HT-29 (cell line): ENCODE measurements at places on chromosomes 13 and 19. TPM values are rescaled to one million over a fixed set of nuclear protein-coding genes. Genes with fewer than 3 reads are reported as not detected.

The NFIX gene
- total RNA-seq = 22.4 and 32.3 TPM in 2 replicates

DNA sequence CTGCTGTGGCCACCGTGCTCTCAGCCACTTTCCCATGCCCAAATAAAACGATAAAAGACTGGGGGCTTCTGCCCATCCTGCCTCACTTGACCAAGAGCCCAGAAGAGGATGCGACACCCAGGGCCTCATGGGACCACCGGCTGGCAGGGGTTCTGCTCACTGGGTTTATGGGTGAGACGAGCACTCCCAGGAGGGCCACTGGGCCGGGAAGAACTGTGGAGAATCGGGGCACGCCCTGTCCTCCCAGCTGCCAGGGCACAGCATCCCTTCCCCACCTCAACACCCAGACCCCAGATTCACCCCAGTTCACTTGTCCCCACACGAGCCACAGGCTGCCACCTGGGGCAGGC lies 4.7 kb upstream of the F10 start:
- DNase-seq = no peak

- no peak for DNase-seq
Measured at GRCh38 chr19:44728178-44728577, 20.3 kb upstream of the BCL3 start.

The ZNF14 gene
- total RNA-seq = 0.26 and 0.38 TPM in 2 replicates

The XAB2 gene
- total RNA-seq = 48.4 and 51.9 TPM in 2 replicates

DNA sequence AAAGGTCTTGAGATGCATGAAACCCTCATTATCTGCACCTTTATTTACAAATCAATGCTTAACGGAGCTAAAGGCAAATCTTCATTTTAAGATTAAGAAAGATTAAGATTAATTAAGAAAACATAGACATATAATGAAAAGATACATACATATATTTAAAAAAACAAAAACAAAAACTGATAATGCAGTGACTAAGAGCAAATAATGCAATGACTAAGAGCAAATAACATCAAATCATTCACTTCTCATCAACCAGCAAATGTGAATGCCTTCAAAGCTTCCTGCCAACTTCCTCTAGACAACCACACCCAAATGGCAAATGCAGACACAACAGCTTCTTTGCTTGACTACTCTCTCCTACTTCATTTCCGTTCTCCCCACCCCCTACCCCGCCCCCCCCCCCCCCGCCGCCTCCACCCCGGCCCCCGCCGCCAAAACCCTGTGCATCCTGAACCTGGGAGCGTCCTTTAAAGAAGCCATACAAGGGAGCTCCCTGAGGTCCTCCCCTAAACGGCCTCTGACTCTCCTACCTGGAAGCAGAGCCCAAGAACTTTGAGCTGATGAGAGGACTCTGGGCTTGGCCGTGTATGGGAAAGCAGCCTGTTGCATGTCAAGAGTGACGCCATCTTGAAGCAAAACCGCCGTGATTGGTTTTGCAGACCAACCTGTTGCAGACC lies 24.5 kb downstream of the TEX101 start:
- peak; percentile 76 for DNase-seq

DNA sequence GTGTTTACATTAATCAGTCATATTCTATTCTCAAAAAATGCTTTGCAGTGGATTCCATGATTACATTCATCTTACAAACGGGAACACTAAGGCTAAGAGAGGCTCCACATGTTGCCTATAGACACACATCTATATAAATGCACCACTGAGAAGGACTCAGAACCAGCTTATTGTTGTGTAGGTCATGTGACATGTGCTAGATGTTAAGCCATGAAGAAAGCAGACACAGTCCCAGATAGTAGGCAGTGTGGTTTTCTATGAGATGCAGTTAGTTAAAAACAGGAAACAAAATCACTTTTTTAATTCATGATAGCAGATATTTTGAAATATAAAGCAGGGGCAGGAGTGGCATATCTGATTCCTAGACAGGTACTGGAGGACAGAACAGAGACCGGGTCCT lies 10.7 kb downstream of the SIGLEC6 start:
- no peak for DNase-seq

The SMIM24 gene
- 0.58 and 2.5 TPM in 2 replicates for total RNA-seq

The SIGLEC8 gene
- not detected in 2 replicates for total RNA-seq

GRCh38 chr19:29952177-29952576 lies 10.1 kb downstream of the URI1 start:
- DNase-seq = no peak

DNA sequence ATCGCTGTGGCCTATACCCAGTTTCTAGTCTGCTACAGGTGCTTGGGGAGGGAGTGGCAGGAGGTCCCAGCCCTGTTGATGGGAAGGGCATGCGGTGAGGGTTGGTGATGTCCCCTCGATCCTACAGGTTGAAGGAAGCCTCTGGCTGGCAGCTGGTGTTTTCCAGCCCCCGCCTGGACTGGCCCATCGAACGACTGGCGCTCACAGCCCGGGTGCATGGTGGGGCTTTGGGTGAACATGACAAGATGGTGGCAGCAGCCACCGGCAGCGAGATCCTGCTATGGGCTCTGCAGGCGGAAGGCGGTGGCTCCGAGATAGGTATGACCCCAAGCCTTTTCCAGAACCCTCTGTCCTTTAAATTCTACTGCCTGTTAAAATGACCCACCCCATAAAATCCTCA lies 3.9 kb downstream of the SHKBP1 start:
- no peak for DNase-seq

GRCh38 chr13:27599845-27600553 lies 20.3 kb downstream of the LNX2 start:
- peak; percentile 75 for DNase-seq

- no peak for DNase-seq
Measured at GRCh38 chr13:45967589-45967988, 85.0 kb downstream of the ZC3H13 start.

- no peak for DNase-seq
Measured at GRCh38 chr13:84129966-84130365, 247.7 kb upstream of the SLITRK1 start.

The ZNF100 gene
- total RNA-seq = 0.25 and 0.60 TPM in 2 replicates

DNA sequence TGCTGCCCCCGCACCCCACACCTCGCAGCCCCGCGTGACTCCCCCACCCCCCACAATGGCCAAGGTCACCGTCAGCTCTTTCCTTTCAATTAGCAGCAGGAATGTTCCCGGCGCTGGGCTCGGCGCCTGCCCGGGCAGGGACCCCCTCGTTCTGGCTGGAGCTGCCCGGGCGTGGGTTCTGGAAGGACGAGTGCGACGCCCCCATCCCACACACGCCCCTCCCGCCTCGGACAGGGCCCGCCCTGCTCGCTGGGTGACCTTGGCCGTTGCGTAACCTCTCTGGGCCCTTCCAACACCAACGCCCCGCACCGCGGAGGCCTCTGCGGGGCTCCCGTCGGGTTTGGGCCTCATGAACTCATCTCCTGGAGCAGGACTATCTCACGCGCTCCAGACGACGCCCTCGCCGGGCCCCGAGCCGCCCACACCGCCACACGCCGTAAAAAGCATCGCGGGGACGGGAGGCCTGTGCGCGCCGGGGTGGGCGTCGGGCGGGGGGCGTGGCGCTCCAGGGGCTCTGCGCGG lies 10.3 kb downstream of the PALM start:
- DNase-seq = no peak

DNA sequence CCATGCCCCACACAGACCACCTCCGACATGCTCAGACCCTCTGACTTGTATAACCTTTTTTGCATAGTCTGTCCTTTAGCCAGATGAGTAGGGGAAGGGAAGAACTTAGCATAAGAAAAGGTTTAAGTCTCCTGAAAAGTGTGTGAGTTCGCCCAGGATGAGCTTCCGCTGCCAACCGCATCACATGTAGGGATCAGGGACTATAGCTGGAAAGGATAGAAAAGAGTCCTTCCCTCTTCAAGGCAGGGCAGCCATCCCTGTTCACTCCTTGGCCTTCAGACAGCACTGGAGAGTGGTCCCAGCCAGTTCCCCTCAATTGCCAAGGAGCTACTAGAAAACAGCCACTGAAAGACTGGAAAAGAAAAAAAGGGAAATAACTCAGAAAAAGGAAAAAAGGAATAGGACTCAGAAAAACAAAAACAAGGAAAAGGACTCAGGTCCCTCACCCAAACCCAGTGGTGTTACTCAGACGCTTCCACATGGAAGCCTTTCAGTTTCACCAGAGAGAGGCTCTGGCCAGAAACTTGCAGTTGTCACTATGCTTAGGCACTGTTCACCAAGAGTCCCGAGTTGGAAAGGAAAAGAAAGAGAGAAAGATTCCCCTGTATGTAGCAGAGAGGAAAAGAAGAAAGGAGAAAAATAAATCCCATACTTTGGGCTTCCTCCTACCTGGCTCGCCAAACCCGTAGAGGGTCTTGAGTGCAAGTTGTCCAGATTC lies 5.6 kb upstream of the TM9SF2 start:
- peak; percentile 59 for DNase-seq

DNA sequence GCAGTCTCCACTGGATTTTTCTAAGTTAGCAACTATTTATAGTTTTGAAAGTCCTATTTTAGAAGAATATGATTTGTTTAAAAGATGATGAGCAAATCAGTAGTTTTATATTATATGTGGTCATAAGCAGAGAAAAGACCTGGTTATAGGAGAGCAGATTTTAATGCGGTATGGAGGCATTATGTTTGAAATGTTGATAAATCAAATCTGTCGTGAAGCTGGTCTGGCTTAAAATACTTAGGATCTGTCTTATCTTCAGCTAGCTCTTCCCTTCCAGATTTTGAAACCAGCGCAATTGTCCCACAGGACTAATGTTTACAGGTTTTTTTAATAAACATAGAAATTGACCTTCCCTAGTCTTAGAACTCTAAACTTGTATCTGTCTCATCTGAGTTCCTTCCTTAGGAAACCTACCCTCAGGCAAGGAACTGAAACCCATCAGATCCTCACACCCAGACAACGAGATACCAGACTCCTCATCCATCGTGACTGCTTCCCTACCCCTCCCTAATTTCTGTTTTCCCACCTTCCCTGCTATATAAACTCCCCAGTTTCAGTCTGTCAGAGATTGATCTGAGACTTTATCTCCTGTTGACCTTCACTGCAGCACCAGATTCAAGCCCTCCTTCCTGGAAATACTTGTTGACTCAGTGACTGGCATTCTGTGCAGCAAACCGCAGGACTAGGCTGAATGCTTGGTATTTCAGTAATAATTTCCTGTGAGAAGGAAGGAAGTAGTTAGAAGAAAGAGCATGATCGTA lies 37.8 kb upstream of the CXCL17 start:
- peak; percentile 95 for DNase-seq

GRCh38 chr13:26482451-26483197 lies 74.9 kb upstream of the WASF3 start:
- DNase-seq = peak; percentile 100

GRCh38 chr13:102845289-102845629 lies 573 bp upstream of the ERCC5 start:
- no peak for DNase-seq

DNA sequence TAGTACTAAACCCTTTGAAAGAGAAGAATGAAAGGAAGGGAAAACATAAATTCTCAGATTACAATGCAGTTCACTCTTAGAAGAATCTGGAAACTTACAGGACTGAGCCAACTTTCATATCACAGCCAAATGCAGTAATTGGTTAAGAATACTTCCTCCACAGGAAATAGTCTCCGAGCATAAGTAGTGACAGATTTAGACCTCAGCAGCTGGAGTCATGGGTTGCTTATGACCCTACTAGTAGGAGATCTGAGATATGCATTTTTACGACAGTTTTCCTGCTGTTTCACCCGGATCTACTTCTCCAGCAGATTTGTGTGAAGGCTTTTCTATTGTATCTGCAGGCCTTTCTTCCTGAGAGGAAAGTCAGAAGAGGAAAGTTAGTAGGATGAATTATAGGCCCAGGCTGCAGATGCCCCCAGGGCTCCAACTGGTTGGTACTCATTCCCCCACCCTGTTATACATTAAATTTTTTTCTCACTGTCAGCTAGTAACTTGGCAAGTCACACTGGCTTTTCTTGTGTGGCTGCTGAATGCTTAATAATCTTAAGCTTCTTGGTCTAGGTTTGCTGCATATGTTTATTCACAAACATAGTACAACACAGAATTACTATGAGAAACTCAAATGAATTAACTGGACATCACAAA lies 1241.5 kb upstream of the MIR17HG start:
- DNase-seq = no peak

The SLC44A2 gene
- 48.5 and 80.6 TPM in 2 replicates for total RNA-seq

The SSC5D gene
- 0.18 TPM in 1 of 2 replicates, not detected in the other for total RNA-seq

The RNF17 gene
- total RNA-seq = not detected in 2 replicates

DNA sequence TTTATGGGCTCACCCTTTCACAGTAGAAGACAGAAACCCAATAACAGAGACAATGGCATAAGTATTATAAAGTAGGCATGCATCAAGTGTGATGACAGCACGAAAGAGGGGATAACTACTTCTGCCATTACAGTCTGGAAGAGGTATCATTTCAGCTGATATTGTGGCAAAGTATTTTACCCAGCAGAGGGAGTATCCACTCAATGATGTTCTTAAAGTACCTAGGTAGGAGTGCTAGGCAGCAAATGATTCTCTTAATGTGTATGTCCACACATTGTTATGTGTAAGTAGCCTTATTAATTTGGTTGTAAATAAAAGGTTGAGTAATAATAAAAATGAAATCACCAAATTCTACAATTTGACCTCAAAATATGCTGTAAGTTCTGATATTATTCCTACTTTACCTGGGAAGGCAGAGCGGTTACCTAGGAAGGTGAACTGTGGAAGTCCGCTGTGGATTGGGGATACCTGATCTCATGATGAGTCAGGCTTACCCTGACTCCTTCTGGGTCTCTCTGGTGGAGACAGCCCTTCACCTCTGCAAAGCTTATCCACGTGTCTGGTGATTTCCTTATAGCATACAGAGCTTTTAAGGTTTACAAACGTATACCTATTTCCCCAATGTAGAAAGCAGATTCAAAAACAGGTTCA lies 4.1 kb upstream of the UBAC2 start:
- no peak for DNase-seq

GRCh38 chr19:2353159-2353886 lies 6.7 kb upstream of the TMPRSS9 start:
- DNase-seq = no peak

- DNase-seq = no peak
Measured at GRCh38 chr19:32767951-32768679, 48.5 kb downstream of the TDRD12 start.

DNA sequence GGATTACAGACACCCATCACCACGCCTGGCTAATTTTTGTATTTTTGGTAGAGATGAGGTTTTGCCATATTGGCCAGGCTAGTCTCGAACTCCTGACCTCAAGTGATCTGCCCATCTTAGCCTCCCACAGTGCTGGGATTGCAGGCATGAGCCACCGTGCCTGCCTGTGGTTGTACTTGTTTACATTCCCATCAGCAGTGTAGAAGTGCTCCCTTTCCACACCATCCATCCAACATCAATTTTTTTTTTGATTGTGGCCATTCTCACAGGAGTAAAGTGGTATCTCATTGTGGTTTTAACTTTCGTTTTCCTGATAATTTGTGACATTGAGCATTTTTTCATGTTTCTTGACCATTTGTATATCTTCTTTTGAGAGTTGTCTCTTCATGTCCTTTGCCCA lies 1019.4 kb upstream of the SLC10A2 start:
- no peak for DNase-seq
